Skeletal muscle cell (primary cell): ENCODE measurements at places on chromosomes 7 and 10.
A peak's percentile ranks its signal among the peaks of the same experiment; 100 is the strongest.

- DNase-seq: no peak
Observed at GRCh38 chr7:135964274-135964673, 12.9 kb downstream of the MTPN start.

- DNase-seq: no peak
Observed at GRCh38 chr10:63071145-63071544, 62.0 kb upstream of the NRBF2 start.

GRCh38 chr10:77034795-77035194 is 602.8 kb downstream of the KCNMA1 start:
- no peak for DNase-seq

GRCh38 chr7:21356616-21357015 is 71.3 kb upstream of the SP4 start:
- DNase-seq: no peak

GRCh38 chr7:123131556-123131955 is 68.2 kb downstream of the SLC13A1 start:
- no peak for DNase-seq

DNA sequence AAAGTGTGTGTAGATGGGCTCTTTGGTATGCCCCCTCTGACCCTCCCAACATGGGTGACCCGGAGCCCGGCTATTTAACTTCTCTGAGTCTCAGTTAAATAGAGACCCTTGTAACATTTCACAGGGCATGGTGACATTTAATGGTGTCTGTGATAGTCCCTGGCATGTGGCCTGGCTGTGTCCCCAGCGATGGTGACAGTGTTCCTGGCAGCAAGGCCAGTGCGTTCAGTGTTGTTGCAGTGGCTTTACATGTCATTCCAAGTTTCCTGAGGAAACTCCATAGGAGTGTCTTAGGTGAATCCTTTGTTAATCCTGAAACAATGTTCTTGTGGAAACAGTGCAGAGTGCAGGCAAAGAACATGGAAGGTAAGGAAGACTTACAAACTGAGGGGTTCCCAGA is 137.0 kb downstream of the RAMP3 start:
- DNase-seq: no peak

- DNase-seq: peak; percentile 95
Observed at GRCh38 chr7:66047426-66047825, 28.2 kb upstream of the ASL start.

- DNase-seq: no peak
Observed at GRCh38 chr7:111730476-111731300, 168.4 kb upstream of the IMMP2L start.

- DNase-seq: no peak
Observed at GRCh38 chr10:109103278-109103677, 820.0 kb downstream of the XPNPEP1 start.

DNA sequence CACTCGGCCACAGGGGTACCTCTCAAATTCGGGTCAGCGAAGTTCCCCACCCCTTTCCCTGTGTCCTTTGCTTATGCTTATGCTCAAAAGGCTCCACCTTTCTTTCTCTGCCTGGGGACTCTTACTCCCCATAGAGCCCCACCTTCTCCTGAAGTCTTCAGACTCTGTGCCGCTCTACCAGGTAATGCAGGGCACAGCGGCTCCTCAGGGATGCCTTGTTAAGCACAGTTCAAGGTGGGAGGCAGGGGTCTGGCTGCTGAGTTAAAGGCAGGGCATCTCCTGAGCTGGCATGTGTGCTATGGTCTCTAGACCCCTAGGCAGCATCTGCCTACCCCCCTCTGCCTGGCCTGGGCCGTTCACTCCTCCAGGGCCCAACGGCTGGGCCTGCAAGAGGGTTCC is 3.0 kb upstream of the CXCL12 start:
- DNase-seq: no peak

DNA sequence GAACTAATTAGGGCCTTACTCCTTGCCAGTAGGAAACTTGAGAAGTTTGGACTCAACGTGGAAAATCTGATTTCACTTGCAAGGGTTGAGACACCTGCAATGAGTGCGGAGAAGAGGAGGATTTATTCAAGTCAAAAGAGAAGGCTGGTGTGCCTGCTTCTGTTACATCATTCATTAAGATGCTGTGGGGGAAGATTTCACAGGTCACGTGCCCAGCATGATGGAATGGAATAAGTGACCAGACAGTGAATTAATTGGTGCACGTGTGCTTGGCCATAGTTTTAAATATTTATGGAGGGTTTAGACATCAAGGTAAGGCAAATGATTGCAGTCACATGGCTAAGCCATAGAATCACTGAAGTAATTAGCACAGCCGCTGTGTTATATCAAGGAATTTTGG is 155.0 kb downstream of the C7orf25 start:
- no peak for DNase-seq

- no peak for DNase-seq
Observed at GRCh38 chr10:7547829-7548228, 118.9 kb downstream of the ITIH5 start.

GRCh38 chr10:75202321-75203045 is 8.1 kb upstream of the VDAC2 start:
- DNase-seq: no peak

DNA sequence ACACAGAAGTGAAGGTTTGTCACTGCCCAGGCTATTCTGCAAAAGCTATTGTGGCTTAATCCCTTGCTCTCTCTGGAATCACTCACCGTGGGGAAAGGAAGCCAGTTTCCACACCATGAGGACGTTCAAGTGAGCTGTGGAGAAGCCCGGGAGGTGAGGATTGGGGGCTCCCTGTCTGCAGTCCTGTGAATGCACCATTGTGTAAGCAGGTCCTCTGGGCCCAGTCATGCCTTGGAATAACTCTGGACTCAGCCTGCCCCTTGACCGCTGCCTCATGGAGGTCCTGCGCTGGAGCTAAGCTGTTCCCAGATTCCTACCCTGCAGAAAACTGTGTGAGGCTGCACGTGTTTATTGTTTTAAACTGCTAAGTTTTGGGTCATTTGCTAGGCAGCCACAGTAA is 33.5 kb downstream of the LYZL2 start:
- DNase-seq: no peak

- no peak for DNase-seq
Observed at GRCh38 chr10:1552881-1553670, 184.2 kb downstream of the ADARB2 start.

DNA sequence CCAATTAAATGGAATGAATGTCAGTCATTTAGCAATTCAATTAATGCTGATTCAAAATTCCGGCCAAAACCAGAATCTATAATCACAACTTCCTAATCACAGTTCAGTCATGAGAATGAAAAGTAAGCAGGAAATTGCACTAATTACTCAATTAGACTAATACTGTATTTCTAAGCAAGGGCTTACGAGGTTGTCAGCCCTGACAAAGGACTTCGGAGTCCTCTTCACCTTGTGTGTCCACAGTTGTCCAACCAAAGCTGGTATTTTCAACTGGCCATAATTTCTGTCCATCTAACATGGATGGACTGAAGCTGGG is 17.4 kb downstream of the CPA1 start:
- DNase-seq: no peak

DNA sequence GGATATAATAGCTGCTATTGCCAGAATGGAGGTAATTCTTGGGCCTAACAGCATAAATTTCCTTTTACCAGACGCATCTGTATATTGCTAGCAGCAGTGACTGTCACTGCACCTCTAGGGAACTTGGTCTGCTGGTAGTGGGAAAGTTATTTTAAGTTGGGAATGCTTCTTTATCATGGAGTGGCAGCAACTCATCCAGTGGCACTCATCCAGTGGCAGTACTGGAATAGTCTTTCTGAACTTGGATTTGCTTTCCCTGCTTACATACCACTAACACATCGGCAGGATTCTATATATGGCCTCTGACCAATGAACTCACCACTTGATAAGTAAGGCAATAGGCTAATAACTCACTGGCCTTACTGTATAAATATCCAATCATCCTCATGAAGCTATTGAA is 22.0 kb upstream of the ICA1 start:
- no peak for DNase-seq

GRCh38 chr10:34889004-34889869 is 74.1 kb upstream of the PARD3 start:
- DNase-seq: no peak

- DNase-seq: no peak
Observed at GRCh38 chr7:5441840-5442503, 18.3 kb upstream of the TNRC18 start.

DNA sequence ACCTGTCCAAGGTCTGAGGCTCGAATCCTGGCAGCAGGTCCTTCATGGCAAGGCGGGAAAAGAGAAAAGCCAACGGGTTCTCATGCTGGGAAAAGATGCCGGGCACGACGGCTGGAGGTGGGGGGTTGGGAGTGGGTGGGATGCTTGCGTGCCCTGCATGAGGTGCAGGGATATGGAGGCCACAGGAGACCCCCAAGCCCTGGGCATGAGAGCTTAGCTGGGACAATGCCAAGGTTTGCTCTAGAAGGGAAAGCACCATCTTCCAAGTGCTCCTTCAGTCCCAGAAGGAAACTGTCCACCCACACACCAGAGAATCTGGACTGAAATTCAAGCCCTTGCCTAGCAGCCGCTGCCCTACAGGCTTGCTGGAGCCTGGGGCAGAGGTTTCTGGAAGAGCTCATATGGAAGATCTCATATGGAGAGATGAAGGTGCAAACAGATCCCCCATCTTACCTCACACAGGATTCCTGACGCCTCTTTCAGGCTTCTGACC is 64.3 kb downstream of the ZRANB1 start:
- DNase-seq: no peak

DNA sequence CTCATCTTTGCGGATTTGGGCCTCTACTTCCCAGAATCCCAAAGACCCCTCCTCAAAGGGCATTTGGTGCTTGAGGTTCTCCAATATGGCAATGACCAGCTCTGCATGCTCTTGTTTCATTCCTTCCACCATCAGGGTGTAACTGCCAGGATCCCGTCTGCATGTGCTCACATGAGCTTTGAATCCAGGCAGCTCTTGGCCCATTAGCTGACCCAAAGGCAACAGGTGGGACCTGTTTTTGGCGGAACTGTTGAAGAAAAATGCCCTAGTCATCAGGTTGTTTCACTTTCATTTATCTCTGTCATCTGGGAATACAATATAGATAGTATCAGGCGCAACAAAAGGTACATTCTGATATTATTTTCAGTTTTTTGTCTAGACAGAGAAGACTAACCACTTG is 159.1 kb upstream of the TCF7L2 start:
- no peak for DNase-seq
